NCI-H1092 (cell line): ENCODE measurements at places on chromosomes 5 and 9.

DNA sequence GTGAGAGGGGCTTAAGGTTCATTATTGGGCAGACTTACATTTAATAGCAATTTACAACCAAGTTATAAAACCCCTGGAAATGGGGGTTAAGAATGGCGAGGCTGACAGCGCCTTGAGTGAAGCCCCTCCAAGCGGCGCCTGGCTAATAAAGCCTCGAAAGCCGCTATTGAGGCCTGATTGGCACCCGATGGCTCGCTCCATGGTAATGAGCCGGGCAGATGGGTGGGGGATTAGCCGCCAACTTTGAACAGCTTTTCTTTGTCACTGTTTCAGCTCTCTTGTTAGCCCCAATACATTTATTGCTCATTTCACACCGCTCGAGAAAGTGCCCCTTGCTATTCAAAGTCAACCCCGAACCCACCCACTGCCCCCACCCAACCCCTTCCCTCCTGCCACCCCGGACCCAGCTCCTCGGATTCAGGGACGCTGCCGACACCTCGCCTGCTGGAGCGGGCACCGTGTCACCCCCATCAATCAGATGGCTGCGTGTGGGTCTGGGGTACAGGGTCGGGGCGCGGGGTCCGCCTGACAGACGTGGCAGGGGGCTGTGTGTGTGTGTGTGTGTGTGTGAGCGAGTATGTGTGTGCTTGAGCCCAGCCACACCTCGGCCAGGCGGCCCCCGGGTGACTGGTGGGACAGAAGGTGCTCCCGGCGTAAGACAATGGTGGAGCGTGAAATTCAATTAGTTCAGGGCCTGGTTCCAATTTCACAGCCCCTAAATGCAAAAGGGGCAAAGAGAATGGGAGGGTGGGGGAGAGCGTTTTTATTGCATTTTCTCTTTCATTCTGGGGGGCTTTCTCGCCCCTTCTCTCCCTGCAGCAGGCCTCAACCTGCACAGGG lies 34.2 kb downstream of the ASS1 start:
- DNase-seq, result no peak

DNA sequence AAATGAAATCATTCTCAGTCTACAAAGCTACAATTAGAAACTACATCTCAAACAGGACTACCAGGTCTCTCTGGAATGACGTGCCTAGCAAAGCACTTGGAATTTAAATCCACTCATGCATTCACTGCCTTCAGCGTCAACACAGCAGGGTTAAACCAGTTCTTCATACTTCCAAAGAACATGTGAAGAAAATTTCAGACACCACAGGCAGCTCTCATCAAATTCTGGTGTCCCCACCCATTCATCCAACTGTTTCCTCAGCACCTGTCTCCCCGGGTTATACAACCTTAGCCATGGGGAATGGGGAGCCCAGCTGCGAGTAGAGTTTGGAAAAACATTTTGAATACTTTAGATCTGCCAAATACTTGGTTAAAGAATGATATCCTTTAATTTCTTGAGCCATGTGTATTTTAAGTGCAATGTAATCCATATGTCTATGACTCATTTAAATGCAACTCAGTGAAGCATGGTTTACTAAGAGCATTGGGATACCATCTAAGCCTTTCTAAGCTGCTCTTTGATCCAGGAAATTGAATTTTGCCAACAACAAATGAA lies 17.5 kb downstream of the ADAM19 start:
- DNase-seq, result no peak

- DNase-seq, result peak; percentile 48
These were observed 74.7 kb downstream of the FGF1 start for GRCh38 chr5:142611154-142611553.

DNA sequence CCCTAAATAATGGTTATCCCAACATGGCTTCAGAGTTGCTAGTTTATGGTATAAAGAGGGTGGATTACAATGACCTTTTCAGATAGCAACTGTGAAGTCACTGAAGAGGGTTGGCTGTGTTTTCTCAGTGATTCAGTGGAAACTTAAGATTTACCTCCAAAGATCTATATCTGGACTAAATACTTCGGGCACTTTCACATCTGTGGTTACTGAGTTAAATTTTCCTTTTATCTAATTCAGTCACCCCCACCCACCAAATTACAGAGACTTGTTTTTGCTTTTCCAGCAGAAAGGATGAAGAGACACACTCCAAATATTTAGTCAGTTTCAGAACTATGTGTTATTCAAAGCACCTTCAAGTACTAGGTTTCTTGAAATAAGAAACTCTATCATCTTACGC lies 573.2 kb downstream of the CCDC171 start:
- no peak for DNase-seq

DNA sequence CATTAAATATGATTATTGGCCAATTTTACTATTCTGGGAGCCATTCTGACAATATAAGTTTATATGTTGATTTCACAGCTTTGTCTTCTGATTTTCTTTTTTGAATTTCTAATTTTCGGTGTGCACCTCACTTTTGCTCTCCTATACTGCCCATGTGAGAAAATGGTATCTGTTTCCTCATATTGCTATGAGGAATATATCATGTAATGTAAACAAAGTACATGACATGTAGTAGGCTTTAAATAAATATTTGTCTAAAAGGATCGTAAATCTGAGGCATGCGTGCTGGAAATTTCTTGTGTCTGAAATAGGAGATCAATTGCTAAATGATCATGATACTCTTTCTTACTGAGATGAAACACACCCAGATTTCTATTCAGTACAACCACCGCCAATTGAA lies 119.9 kb downstream of the ZDHHC21 start:
- no peak for DNase-seq

- no peak for DNase-seq
These were observed 37.8 kb upstream of the CRB2 start for GRCh38 chr9:123318202-123318601.

GRCh38 chr5:122063836-122064235 lies 14.2 kb downstream of the LOX start:
- no peak for DNase-seq

- peak; percentile 24 for DNase-seq
These were observed 160.9 kb upstream of the POU5F2 start for GRCh38 chr5:93902288-93902687.

DNA sequence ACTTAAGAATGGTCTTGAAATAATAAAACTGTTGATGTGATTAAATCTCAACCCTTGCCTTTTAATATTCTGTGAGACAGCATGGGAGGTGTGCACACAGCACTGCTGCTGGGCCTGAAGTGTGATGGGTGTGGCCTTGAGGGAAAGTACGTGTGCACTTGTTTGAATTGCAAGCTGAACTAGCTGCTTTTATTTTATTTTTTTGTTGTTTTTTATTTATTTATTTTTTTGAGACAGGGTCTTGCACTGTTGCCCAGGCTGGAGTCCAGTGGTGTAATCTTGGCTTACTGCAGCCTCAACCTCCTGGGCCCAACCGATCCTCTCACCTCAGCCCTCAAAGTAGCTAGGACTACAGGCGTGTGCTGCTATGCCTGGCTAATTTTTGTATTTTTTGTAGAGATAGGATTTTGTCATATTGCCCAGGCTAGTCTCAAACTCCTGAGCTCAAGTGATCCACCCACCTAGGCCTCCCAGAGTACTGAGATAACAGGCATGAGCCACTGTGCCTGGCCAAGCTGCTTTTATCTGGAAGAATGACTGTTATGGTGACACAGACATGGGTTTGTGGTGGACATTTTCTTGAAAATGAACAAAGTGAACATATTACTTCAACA lies 58.9 kb downstream of the GPR107 start:
- DNase-seq, result peak; percentile 7

DNA sequence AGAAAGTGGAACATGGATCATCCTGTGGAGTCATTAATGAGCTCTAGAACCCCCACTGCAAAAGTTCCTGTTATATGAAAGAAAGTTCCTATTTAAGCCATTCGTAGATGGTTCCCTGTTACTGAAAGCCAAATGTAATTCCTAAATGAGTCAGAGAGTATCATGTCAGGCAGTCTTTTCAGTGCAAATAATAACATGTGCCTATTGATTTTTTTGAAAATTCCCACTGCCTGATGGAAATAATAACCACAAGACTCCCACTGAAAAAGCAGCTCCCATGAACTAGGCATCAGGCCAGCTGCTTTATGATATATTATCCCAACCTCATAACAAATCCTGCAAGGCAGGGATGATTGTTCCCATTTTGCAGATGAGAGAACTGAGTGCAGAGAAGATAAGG lies 217.2 kb downstream of the DAB2IP start:
- no peak for DNase-seq

GRCh38 chr5:139930406-139930805 lies 112.7 kb downstream of the NRG2 start:
- DNase-seq, result no peak

- no peak for DNase-seq
These were observed 161.3 kb downstream of the LPAR1 start for GRCh38 chr9:110876929-110877328.
